ENCODE measurements at places on chromosomes 2 and 18. TPM values are rescaled to one million over a fixed set of nuclear protein-coding genes. Genes with fewer than 3 reads are reported as not detected.

GRCh38 chr18:23994361-23994902 is 20.1 kb upstream of the TTC39C start:
- peaks cover 3% of the 10 kb centered on the region for H3K4me1 ChIP-seq
- DNase-seq, result no peak
- no peaks in the 10 kb centered on the region for H3K36me3 ChIP-seq
- no peaks in the 10 kb centered on the region for H3K27me3 ChIP-seq
- H3K27ac ChIP-seq, result no peak overlapping the region

DNA sequence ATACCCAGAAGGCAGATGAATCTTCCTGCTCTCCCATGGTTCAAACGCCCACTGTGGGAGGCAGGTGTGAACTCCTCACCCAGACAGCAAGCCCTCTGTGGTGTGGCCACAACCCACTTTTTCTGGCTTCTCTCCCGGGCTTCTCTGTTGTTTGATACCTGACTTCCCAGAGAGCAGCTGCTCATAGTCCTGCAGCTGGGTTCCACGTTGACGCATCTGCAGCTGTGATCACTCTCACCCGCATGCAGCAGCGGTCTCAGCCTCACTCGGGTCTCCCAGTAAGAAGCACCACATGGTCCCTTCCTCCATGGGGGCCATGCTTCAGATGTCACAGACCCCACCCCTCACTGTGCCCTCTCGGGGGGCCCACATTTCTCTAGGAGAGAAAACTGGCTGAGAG is 3.5 kb downstream of the ASPRV1 start:
- no peaks in the 10 kb centered on the region for H3K36me3 ChIP-seq
- peaks cover 7% of the 10 kb centered on the region for H3K4me1 ChIP-seq
- H3K27ac ChIP-seq, result no peak overlapping the region
- DNase-seq, result no peak
- no peaks in the 10 kb centered on the region for H3K27me3 ChIP-seq

DNA sequence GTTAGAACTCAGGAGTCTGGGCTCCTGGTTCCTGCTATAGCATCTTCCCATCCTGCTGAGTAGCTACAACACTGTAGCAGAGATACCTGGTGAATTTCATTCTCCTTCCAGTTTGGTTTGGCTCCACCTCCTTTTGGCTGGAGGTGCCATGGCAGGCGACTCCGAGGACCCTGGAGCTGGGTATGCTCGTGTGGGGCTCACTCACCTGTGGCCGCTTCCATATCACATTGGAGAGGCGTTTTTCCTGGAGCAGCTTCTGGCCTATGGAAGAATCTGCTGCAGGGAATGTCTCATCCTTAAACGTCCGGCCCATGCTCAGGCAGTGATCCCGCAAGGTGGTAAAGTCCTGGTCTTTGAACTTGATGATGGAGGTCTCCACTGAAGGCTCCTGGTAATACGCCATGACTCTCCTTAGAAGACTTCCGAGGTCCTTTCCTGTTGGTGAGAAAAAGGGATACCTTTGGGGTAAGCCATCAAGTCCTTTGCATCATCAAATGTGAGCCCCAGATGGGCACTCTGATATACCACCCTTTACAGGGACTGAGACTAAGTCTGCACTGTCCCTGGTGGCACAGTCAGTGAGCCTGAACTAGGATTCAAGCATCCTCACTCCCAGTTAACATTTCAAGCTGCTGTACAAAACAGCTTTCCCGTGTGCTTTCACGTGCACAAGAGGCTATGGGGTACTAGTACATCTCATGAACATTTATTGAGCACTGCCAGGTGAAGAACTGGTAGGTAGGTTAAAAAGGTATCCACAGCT is 20.1 kb downstream of the CAPN13 start:
- H3K27ac ChIP-seq, result no peak overlapping the region
- H3K4me3 ChIP-seq, result no peak overlapping the region
- DNase-seq, result no peak
- H3K4me1 ChIP-seq, result no peaks in the 10 kb centered on the region
- no peaks in the 10 kb centered on the region for H3K36me3 ChIP-seq
- H3K27me3 ChIP-seq, result no peaks in the 10 kb centered on the region

CD302 gene
- polyA plus RNA-seq, result 0.79 TPM

GRCh38 chr18:56083523-56084287 is 495.7 kb upstream of the TCF4 start:
- no peak overlapping the region for H3K4me3 ChIP-seq
- no peaks in the 10 kb centered on the region for H3K4me1 ChIP-seq
- H3K27ac ChIP-seq, result no peak overlapping the region
- H3K27me3 ChIP-seq, result no peaks in the 10 kb centered on the region
- DNase-seq, result no peak

- H3K27me3 ChIP-seq, result no peaks in the 10 kb centered on the region
- H3K27ac ChIP-seq, result no peak overlapping the region
- H3K36me3 ChIP-seq, result no peaks in the 10 kb centered on the region
- no peak for DNase-seq
- H3K4me1 ChIP-seq, result peaks cover 4% of the 10 kb centered on the region
Measured at GRCh38 chr2:74181739-74182138, 3.1 kb upstream of the MOB1A start.

DNA sequence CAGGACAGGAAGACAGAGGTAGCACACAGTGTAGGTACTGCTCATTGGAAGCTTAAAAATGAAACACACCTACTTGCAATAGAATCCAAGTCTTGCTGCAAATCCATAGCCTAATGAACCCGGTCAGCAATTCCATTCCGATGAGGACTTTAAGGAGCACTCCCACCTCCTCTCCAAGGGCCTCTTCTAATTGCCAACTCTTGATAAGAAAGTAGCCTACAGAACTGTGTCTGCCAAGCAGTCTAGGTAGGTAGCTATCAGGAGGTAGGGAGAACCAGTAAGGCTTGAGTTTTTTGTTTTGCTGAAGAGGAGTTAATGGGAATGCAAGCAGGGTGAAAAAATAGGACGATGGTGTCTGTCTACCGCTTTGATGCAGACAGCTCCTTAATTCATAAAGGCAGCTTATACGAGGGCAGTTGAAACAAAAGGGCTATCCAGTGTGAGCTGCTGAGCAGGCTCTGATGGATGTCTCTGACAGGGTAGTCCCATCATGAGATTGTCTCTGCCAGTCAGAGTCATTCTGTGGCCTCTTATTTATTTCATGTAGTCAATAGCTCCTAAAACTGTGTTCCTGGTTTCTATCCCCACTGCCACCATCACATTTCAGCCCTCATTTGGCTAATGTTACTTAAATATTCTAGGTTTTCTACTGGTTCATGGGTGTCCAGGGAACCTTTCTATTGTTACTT is 155.6 kb upstream of the DNMT3A start:
- H3K4me1 ChIP-seq, result no peaks in the 10 kb centered on the region
- no peak for DNase-seq
- H3K27me3 ChIP-seq, result no peaks in the 10 kb centered on the region
- H3K4me3 ChIP-seq, result no peak overlapping the region
- H3K36me3 ChIP-seq, result no peaks in the 10 kb centered on the region
- H3K27ac ChIP-seq, result no peak overlapping the region

- no peak for DNase-seq
- H3K27me3 ChIP-seq, result no peaks in the 10 kb centered on the region
- no peak overlapping the region for H3K27ac ChIP-seq
- H3K4me3 ChIP-seq, result no peak overlapping the region
- H3K4me1 ChIP-seq, result no peaks in the 10 kb centered on the region
- H3K36me3 ChIP-seq, result no peaks in the 10 kb centered on the region
Measured at GRCh38 chr18:69216321-69216720, 184.4 kb upstream of the DOK6 start.

DNA sequence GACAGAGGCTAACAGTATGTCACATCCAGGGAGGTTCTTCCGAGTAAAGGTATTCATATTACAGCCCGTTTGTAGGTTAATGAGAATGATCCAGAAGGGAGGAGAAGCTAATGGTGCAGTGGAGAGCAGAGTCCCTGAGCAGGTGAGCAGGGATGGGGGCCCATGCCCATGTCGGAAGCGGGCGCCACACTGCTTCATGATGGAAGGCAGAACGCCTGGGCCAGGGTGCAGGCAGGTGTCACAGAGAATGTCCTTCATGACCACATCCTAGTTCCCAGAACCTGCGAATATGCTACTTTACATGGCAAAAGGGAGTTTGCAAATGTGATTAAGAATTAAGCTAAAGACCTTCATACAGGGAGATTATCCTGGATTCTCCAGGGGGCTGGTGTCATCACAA is 4.0 kb downstream of the HES6 start:
- H3K4me3 ChIP-seq, result no peak overlapping the region
- H3K27me3 ChIP-seq, result peaks cover 11% of the 10 kb centered on the region
- H3K4me1 ChIP-seq, result no peaks in the 10 kb centered on the region
- no peak overlapping the region for H3K27ac ChIP-seq
- peaks cover 7% of the 10 kb centered on the region for H3K36me3 ChIP-seq

- H3K4me1 ChIP-seq, result no peaks in the 10 kb centered on the region
- H3K36me3 ChIP-seq, result no peaks in the 10 kb centered on the region
- H3K27me3 ChIP-seq, result no peaks in the 10 kb centered on the region
- no peak overlapping the region for H3K27ac ChIP-seq
- no peak for DNase-seq
- no peak overlapping the region for H3K4me3 ChIP-seq
Measured at GRCh38 chr2:151037434-151037833, 224.2 kb downstream of the RBM43 start.

RAX gene
- polyA plus RNA-seq, result 0.12 TPM

PMAIP1 gene
- polyA plus RNA-seq, result 51.7 TPM

DNA sequence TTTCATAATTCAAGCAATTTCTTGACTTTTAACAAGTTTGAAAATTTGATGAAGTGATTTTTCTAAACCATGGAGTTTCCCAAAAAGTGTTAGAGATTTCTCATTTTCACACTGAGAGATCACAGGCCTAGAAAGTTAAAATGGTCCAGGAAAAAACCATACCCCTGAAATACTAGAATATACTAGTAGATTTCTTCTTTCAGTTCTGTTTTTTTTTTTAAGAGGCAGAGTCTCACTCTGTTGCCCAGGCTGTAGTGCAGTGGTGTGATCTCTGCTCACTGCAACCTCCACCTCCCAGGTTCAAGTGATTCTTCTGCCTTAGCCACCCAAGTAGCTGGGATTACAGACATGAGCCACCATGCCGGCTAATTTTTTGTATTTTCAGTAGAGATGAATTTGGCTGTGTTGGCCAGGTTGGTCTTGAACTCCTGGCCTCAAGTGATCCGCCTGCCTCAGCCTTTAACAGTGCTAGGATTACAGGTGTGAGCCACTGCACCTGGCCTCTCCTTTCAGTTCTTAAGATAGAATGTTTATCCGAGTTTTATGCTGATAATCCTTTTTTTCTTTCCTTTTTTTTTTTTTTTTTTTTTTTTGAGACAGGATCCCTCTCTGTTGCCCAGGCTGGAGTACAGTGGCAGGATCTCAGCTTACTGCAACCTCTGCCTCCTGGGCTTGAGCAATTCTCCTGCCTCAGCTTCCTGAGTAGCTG is 14.4 kb downstream of the MTHFD2 start:
- H3K27ac ChIP-seq, result no peak overlapping the region
- H3K4me1 ChIP-seq, result no peaks in the 10 kb centered on the region
- peaks cover 99% of the 10 kb centered on the region for H3K36me3 ChIP-seq
- DNase-seq, result no peak

DNA sequence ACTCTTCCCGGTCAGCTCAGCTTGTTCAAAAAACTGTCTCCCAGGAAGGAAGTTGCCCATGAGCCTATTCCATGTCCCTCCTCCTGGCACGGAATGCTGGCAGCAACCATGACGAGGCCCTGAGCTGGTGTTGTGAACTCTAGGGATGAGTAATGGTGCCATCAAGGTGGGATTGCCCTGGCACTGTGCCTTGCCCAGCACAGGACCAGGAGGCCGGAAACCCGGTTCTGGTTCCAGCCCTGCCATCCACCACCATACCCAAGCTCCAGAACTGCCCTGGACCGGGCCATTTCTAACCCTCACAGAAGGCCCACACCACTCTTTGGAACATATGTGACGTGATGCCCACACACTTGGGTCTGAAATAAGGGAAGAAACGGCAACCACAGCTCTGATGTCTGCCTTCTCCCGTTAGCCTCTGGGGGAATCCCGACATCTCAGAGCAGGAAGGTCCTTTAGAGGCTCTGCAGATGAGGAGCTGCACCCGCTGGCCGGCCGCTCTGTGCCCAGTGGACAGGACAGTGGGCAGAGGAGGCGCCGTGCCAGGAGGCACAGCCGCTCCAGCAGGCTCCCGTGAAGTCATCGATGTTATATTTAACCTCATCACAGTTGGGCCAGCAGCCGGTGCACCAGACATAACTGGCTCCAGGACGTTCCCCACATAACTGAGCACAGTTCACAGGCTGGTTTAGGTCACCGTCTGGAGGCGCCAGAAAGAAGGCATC is 462.1 kb upstream of the ID2 start:
- no peak overlapping the region for H3K27ac ChIP-seq
- DNase-seq, result no peak
- no peaks in the 10 kb centered on the region for H3K27me3 ChIP-seq
- peaks cover 4% of the 10 kb centered on the region for H3K4me1 ChIP-seq
- H3K4me3 ChIP-seq, result no peak overlapping the region
- no peaks in the 10 kb centered on the region for H3K36me3 ChIP-seq

ZDBF2 gene
- 1.5 TPM for polyA plus RNA-seq

- no peak overlapping the region for H3K27ac ChIP-seq
- H3K36me3 ChIP-seq, result no peaks in the 10 kb centered on the region
- H3K4me1 ChIP-seq, result no peaks in the 10 kb centered on the region
- H3K4me3 ChIP-seq, result no peak overlapping the region
- H3K27me3 ChIP-seq, result no peaks in the 10 kb centered on the region
Measured at GRCh38 chr2:18663861-18664260, 74.5 kb upstream of the NT5C1B start.

- H3K27ac ChIP-seq, result no peak overlapping the region
- no peak for DNase-seq
- peaks cover 17% of the 10 kb centered on the region for H3K36me3 ChIP-seq
- peaks cover 27% of the 10 kb centered on the region for H3K4me1 ChIP-seq
Measured at GRCh38 chr2:120349440-120349921, 3.5 kb downstream of the INHBB start.

DNA sequence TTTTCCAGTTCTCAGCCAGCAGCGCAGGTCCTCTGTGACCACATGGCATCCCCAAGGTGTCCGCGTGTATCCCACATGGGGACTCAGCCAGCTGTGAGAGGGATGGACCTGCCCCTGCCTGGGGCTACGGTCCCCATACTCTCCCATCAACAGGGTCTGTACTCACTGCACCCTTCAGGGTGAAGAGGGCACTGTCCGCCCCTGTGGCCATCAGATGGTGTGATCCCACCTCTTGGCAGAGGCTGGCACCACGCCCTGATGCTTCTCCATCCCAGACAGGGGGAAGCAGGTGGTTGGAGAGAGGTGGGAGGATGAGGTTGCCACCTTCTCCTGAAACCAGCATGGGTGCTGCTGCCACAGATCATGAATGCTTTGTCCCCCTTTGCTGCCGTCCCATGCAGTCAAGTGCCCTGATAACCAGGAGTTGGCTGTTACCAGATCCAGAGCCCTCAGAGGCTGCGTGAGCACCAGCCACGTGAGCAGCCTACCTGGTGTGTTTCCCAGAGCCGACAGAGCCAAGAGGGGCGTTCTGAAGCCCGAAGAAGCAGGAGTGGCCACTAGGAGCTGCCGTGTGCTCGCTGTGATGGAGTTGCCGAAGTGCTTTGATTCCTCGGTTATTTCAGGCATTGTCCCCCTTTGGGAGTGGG is 93.9 kb downstream of the SH3RF3 start:
- DNase-seq, result no peak
- H3K36me3 ChIP-seq, result no peaks in the 10 kb centered on the region
- H3K4me3 ChIP-seq, result no peak overlapping the region
- H3K4me1 ChIP-seq, result no peaks in the 10 kb centered on the region

All from H1 (cell line).